ENCODE measurements at places on chromosomes 1 and 21.

- no peak for DNase-seq
Observed at GRCh38 chr1:170133766-170134495, 11.8 kb upstream of the NTMT2 start.

- DNase-seq, result peak; percentile 45
Observed at GRCh38 chr1:162319493-162320175, 57.0 kb downstream of the SPATA46 start.

DNA sequence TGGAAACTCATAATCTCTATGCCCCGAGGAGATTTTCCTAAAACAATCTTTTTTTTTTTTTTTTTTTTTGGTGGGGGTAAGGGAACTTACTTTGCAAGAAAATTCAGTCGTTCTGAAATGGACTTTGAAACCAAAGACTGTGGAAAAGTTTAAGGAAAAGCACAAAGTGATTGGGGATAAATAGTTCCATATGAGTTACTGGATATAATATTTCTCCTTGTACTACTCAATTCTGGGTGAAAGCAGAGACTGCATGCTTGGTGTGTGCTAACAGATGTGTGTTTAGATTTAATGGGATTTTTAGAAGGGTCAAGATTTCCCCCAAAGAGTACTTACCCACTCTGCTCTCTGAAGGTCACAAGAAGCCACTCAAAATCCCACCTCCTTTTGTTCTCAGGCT, 204.9 kb upstream of the USP24 start:
- DNase-seq, result no peak

- DNase-seq, result no peak
Observed at GRCh38 chr21:45316871-45317397, 29.2 kb upstream of the POFUT2 start.

GRCh38 chr21:24823247-24823646, 784.0 kb downstream of the MRPL39 start:
- DNase-seq, result no peak

- peak; percentile 84 for DNase-seq
Observed at GRCh38 chr1:212161231-212161781, 123.9 kb upstream of the PPP2R5A start.

- DNase-seq, result no peak
Observed at GRCh38 chr1:21152423-21153100, 24.1 kb downstream of the EIF4G3 start.

DNA sequence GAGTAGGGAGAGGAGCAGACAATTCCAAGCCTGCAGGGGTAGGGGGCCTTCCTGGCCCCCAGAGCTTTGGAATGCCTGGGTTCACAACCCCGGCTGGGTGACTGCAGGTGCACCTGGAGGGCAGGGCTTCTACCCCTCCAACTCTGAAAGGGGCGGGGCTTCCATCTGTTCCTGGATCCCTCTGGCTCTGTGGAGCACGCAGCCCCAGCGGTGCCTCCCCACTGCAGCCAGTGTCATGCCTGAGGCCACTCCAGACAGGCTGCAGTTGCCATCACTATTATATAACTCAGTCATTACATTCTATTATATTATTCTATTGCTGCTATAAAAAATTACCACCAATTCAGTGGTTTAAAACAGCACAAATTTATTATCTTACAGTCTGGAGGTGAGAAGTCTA, 12.5 kb upstream of the FNBP1L start:
- DNase-seq, result no peak

DNA sequence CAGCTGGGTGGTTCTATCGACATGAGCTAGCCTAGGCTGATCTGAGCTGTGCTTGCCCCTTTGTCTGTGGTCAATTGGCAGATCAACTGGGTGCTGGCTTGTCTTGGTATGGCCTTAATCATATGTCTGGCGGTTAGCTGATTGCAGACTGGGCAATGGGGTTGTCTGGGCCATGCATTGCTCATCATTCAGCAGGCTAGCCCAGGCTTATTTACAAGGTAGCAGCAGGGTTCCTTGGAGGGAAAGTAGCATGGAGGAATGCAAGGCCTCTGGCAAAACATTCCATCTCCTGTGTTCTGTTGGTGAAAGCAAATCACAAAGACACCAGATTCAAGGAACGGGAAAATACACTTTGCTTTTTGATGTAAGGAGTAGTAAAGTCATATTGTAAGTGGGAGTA, 84.0 kb upstream of the IVNS1ABP start:
- peak; percentile 90 for DNase-seq

- DNase-seq, result no peak
Observed at GRCh38 chr1:24899581-24900485, 30.2 kb downstream of the RUNX3 start.

GRCh38 chr1:189609167-189609566, 868.5 kb downstream of the BRINP3 start:
- no peak for DNase-seq

DNA sequence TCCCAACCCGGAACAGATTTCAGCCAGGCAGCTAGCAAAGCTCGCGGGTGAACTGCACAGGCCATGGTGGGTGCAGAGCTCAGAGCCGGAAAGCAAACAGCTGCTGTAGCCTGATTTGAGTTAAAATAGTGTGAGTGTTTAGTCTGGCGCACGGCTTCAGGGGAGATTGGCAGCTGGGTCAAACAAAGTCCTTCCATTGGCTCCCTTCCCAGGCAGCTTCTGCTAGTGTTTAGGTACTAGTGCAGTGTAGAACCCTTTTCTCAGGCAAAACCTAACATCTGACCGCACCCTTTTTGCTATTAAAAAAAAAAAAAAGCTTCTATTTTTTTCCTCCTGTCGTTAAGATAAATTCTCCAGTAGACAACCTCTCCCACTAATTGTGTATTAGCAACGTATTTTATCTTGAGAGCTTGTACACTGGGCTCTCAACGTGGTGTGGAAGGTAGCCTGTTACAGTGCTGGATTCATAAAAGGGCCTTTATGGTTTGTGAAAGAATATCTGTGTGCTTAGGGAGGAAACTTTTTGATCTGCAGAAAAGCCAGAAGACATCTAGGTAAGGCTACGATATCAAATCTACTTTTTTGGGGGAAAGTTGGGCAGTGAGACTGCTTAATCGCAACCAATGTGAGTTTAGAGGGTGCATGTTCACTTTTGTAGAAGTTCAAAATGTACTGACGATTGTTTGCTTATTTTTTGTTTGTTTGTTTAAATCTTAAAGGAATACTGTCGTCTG, 689.6 kb downstream of the USP25 start:
- DNase-seq, result peak; percentile 84
